ENCODE measurements at places on chromosomes 12 and 14.

- no peak for DNase-seq
Measured at GRCh38 chr14:54453252-54453651, 12.1 kb upstream of the CNIH1 start.

DNA sequence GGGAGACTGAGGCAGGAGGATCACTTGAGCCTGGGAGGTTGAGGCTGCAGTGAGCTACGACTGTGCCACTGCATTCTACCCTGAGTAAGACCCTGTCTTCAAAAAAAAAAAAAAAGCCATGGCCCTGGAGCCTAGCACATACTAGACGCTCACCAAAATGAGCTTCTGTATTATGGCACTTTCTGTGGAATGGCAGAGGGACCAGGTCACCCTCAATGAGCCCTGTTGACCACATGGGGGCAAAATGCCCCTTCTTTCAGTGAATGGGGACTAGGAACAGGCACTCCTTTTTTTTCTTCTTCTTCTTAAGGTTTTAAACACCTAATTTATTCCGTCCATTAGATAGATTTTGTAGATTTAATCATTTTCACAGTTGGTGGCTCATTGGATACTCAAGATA is 50.5 kb downstream of the FAM222A start:
- DNase-seq: peak; percentile 81

GRCh38 chr14:102667703-102668102 is 75.3 kb downstream of the RCOR1 start:
- no peak for DNase-seq

- peak; percentile 68 for DNase-seq
Measured at GRCh38 chr14:63542231-63542999, 762 bp downstream of the PPP2R5E start.

GRCh38 chr12:127861406-127861805 is 405.6 kb upstream of the TMEM132C start:
- DNase-seq: no peak

GRCh38 chr12:111425655-111426054 is 19.9 kb downstream of the SH2B3 start:
- DNase-seq: no peak

DNA sequence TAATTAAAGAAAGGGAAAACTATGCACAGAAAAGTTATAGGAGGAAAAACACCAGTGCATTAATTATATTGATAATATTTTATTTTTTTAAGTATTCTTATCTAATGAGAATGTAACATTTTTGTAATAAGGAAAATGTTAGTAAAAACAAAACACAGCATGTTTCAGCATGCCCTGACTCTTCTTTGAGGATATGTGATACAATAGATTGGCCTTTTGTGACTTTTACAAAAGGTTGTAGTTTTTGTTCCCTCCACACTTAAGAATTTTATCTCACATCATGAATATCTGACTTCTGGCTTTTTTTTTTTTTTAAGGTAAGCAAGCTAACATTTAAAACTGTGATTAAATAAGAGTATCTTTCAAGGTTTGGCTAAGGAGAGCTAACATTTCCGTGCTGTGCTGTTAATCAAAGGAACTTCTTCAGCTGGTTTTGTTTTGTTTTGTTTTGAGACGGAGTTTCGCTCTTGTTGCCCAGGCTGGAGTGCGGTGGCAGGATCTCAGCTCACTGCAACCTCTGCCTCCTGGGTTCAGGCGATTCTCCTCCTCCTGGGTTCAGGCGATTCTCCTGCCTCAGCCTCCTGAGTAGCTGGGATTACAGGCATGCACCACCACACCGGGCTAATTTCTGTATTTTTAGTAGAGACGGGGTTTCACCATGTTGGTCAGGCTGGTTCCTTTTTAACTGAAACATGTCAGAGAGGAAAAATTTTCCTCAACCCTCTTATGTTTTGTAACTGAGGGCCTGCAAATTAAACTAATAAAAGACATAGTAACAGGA is 30.8 kb upstream of the RESF1 start:
- DNase-seq: no peak

GRCh38 chr12:58529114-58529665 is 391.1 kb downstream of the LRIG3 start:
- no peak for DNase-seq

DNA sequence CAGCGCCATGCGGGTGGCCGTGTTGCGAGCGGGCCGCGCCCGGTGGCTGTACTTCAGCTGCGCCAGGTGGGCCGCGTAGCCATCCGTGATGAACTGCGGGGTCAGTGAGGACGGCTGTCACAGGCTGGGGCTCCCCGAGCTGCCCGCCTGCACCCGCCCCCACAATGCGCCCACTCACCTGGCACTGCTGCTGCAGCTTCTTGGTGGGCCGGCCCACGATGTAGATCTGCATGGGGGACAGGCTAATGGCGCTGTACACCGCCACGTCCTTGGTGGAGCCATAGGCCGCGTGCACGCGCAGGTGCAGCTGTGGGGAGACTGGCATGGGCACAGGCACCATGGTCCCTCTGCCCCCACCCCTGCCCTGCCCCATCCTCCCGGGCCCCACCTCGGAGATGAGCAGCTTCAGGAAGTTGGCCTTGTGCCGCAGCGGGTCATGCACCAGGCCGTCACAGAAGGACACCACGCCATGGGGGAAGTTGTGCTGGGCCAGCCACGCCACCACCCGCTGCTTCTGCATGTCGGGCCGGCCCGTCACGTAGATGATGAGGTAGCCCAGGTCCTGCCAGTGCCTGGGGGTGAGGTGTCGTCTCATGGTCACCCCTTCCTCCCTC is 5.9 kb downstream of the ARL6IP4 start:
- peak; percentile 70 for DNase-seq

GRCh38 chr12:2299206-2299605 is 246.4 kb downstream of the CACNA1C start:
- DNase-seq: no peak

DNA sequence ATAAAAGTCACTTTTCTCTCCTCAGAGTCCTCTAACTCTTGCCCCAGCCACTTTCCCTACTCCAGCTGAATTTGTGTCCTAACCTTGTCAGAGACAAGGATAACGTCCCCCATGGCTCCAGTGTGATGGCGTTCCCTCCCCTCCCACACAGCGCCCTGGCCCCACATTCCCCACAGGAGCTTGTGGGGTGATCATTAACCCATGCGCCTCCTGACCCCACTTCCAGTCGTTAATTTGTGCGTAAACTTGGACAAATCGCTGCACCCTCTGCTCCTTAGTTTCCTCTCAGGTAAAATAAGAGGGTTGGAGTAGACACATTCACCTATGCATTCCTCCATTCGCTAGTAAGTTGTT is 22.9 kb upstream of the BCDIN3D start:
- DNase-seq: no peak

DNA sequence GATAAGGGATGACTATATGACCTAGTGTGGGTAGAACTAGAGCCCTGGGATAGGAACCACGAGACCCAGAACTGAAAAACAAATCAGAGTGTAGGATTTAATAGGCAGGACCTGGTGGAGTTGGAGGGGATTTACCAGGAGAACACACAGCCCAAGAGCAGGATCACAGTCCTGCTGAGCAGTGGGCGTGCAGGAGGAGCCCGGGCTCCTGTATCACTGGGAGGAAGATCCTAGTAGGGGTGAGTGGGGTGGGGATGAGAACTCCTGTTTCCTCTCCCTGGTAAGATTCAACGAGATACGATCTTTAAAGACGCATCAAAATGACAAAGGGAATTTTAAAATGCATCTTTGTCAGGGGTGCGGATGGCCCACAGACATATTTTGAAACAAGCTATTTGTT is 220.1 kb downstream of the GALC start:
- peak; percentile 44 for DNase-seq

GRCh38 chr12:92736605-92737004 is 33.8 kb downstream of the PLEKHG7 start:
- no peak for DNase-seq

- DNase-seq: no peak
Measured at GRCh38 chr14:23299211-23299957, 3.3 kb downstream of the PPP1R3E start.

DNA sequence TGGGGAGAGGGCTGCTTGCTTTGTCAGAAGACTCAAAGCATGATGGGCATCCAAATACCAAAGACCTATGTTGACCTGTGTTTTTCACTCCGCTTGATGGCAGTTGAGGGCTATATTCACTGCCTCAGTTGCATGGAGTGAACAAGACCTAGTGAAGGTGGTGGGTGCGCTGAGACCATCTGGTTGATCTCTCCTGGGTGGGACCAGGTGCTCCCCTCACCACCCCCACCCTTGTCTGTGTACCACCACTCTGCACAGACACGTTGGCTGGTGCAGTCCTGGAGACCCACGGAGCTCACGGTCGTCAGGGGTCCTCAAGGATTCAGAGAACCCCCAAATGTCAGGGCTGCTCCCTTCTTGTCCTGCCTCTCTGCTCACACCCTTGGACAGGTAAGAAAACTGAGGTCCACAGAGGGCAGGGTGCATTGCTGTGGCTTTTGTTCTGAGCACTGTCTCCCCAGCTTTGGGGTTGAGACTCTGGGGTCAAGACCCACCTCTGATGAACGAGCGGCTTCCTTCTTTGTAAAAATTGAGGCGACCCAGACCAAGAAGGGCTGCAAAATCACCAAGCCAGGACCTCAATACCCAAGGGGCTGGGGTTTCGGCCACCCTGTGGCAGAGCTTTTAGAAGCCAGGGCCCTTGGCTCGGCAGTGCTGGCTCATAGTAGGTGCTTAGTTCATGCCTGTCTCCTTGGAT is 166.3 kb upstream of the RTL1 start:
- DNase-seq: peak; percentile 17

Data from H7 (cell line).